ENCODE measurements at places on chromosomes 4 and X. TPM values are rescaled to one million over a fixed set of nuclear protein-coding genes. Genes with fewer than 3 reads are reported as not detected.

GRCh38 chr4:155632310-155632840 is 34.3 kb upstream of the GUCY1A1 start:
- no peak overlapping the region for H3K4me3 ChIP-seq
- no peaks in the 10 kb centered on the region for H3K4me1 ChIP-seq
- DNase-seq, result no peak
- H3K36me3 ChIP-seq, result no peaks in the 10 kb centered on the region
- H3K27ac ChIP-seq, result no peak overlapping the region

- no peaks in the 10 kb centered on the region for H3K27me3 ChIP-seq
- peaks cover 96% of the 10 kb centered on the region for H3K36me3 ChIP-seq
- no peak overlapping the region for H3K4me3 ChIP-seq
Observed at GRCh38 chr4:1986578-1987210, 22.1 kb downstream of the NELFA start.

Gene SYP
- total RNA-seq, result 2.1 TPM

GRCh38 chrX:73206366-73206765 is 8.3 kb downstream of the NAP1L2 start:
- no peaks in the 10 kb centered on the region for H3K4me1 ChIP-seq
- no peaks in the 10 kb centered on the region for H3K36me3 ChIP-seq
- DNase-seq, result no peak

DNA sequence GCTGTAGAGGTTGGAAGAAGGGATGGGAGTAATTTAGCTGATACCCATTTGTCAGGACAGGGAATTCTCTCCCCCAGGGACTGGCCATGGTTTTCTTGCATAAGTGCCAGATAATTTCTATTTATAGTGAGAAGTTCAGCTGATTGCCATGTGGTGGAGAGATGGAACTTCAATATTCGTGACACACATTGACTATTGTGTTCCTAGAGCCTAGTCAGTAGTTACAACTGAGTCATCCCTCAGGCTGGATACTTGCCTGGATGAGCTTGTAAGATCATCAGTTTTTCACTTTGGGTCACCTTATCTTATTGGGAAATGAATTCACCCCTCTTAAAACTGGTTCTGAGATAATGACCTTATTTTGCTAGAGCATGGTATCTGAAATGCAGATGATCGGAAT is 32.2 kb downstream of the CFAP299 start:
- H3K4me1 ChIP-seq, result no peaks in the 10 kb centered on the region
- H3K27me3 ChIP-seq, result no peaks in the 10 kb centered on the region
- DNase-seq, result no peak
- no peak overlapping the region for H3K4me3 ChIP-seq

Gene DACH2
- not detected for total RNA-seq

DNA sequence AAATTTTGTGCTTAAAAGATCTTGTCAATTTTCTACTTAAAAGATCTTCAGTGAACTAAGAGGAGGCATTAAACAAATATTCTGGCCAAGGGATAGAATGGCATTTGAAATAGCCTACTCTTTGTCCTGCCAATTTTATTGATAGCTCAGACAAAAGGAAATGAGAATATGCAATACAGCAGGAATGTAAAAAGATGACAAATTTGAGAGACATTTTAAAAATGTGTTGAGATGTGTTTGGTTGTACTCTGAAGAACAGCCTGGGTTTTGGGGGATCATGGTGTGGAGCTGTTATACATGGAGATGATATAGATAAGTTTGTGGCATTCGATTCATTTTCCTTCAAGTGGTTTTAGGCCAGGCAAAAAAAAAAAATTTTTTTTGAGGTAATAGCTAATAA is 11.6 kb upstream of the MAD2L1 start:
- DNase-seq, result no peak
- no peak overlapping the region for H3K4me3 ChIP-seq
- H3K36me3 ChIP-seq, result no peaks in the 10 kb centered on the region
- H3K27me3 ChIP-seq, result no peaks in the 10 kb centered on the region

- no peak overlapping the region for H3K27ac ChIP-seq
- H3K27me3 ChIP-seq, result no peaks in the 10 kb centered on the region
- H3K4me1 ChIP-seq, result no peaks in the 10 kb centered on the region
- no peaks in the 10 kb centered on the region for H3K36me3 ChIP-seq
- no peak for DNase-seq
Observed at GRCh38 chr4:40299811-40300292, 35.3 kb upstream of the CHRNA9 start.

DNA sequence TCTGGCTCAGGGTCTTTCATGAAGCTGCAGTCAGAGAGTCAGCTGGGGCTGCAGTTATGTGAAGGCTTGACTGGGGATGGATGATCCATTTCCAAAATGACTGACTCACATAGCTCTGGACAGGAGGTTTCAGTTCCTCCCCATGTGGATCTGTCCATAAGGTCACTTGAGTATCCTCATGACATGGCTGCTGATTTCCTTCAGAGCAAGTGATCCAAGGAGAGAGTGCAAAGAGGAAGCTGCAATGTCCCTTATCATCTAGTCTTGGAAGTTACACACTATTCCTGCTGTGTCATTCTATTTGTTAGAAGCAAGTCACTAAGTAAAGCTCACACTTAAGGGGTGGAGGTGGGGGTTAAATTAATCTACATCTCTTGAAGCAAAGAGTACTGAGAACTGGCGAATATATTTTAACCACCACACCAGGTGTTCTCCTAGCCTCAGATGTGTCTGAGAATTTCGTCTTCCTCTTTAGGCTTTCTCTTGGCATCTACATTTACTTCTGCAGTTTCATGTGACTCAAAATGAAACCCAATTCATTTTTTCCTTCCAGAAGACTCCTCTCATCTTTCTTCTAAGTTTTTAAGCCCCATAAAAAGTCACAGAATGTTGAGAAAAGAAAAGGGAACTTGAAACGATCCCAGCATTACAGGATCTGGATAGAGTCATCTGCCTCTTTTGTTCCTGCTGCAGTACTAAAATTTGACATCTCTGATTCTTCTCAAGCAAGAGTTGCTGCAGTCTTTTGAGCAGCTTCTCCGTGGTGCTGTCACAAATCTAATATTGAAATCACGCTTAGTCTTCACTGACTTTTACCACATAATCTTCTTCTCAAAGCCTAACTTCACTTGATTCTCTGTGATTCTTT is 3.8 kb upstream of the GRPR start:
- no peaks in the 10 kb centered on the region for H3K27me3 ChIP-seq
- peak overlapping the region; percentile 43 for H3K27ac ChIP-seq
- DNase-seq, result peak; percentile 18

GRCh38 chr4:128161138-128161537 is 100.0 kb downstream of the LARP1B start:
- H3K36me3 ChIP-seq, result no peaks in the 10 kb centered on the region
- no peak overlapping the region for H3K27ac ChIP-seq
- no peaks in the 10 kb centered on the region for H3K4me1 ChIP-seq
- no peak overlapping the region for H3K4me3 ChIP-seq
- no peak for DNase-seq

Gene SPP1
- 0.64 TPM for total RNA-seq

Gene HHIP
- not detected for total RNA-seq

Gene CPEB2
- 3.2 TPM for total RNA-seq

Gene GABRG1
- total RNA-seq, result 0.22 TPM

GRCh38 chrX:135416546-135416945 is 5.2 kb upstream of the SMIM10L2A start:
- no peaks in the 10 kb centered on the region for H3K27me3 ChIP-seq
- DNase-seq, result no peak
- H3K36me3 ChIP-seq, result no peaks in the 10 kb centered on the region
- H3K27ac ChIP-seq, result no peak overlapping the region
- no peak overlapping the region for H3K4me3 ChIP-seq

Gene ARHGAP6
- total RNA-seq, result 55.0 TPM

- H3K4me1 ChIP-seq, result no peaks in the 10 kb centered on the region
- no peak overlapping the region for H3K4me3 ChIP-seq
- H3K27ac ChIP-seq, result no peak overlapping the region
Observed at GRCh38 chr4:169062897-169063244, 52.8 kb upstream of the CBR4 start.

GRCh38 chr4:72690771-72691170 is 121.8 kb upstream of the ADAMTS3 start:
- no peak for DNase-seq
- no peak overlapping the region for H3K27ac ChIP-seq
- no peaks in the 10 kb centered on the region for H3K4me1 ChIP-seq
- H3K36me3 ChIP-seq, result no peaks in the 10 kb centered on the region
- H3K27me3 ChIP-seq, result no peaks in the 10 kb centered on the region

Gene FRG2
- not detected for total RNA-seq

- no peaks in the 10 kb centered on the region for H3K27me3 ChIP-seq
- no peak overlapping the region for H3K27ac ChIP-seq
- no peaks in the 10 kb centered on the region for H3K36me3 ChIP-seq
- H3K4me1 ChIP-seq, result no peaks in the 10 kb centered on the region
- no peak for DNase-seq
Observed at GRCh38 chr4:90103991-90104390, 23.2 kb upstream of the CCSER1 start.

DNA sequence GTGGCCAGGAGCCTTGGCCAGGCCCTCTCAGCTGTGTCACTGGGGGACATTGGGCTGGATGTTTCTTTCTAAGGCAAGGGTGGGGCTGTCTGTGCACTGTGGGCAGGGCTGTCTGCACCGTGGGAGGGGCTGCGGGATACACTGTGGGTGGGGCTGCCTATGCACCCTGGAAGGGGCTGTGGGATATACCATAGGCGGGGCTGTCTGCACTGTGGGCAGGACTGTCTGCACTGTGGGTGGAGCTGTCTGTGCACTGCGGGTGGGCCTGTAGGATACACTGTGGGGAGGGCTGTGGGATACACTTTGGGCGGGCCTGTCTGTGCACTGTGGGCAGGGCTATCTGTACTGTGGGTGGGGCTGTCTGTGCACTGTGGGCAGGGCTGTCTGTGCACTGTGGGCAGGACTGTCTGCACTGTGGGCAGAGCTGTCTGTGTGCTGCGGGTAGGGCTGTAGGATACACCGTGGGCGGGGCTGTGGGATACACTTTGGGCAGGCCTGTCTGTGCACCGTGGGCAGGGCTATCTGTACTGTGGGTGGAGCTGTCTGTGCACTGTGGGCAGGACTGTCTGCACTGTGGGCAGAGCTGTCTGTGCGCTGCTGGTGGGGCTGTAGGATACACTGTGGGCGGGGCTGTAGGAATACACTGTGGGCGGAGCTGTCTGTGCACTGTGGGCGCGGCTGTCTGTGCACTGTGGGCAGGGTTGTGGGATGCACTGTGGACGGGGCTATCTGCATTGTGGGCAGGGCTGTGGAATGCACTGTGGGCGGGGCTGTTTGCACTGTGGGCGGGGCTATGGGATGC is 31.1 kb downstream of the ACOX3 start:
- no peak overlapping the region for H3K27ac ChIP-seq
- H3K4me1 ChIP-seq, result peaks cover 26% of the 10 kb centered on the region
- peaks cover 3% of the 10 kb centered on the region for H3K36me3 ChIP-seq
- peak; percentile 75 for DNase-seq
- H3K4me3 ChIP-seq, result no peak overlapping the region

GRCh38 chr4:38921151-38921550 is 53.5 kb downstream of the FAM114A1 start:
- H3K27me3 ChIP-seq, result no peaks in the 10 kb centered on the region
- H3K4me1 ChIP-seq, result no peaks in the 10 kb centered on the region
- H3K4me3 ChIP-seq, result no peak overlapping the region
- H3K27ac ChIP-seq, result no peak overlapping the region
- DNase-seq, result no peak

GRCh38 chr4:139493176-139493575 is 39.3 kb downstream of the RAB33B start:
- peaks cover 5% of the 10 kb centered on the region for H3K27me3 ChIP-seq
- no peak for DNase-seq
- H3K4me1 ChIP-seq, result no peaks in the 10 kb centered on the region
- no peaks in the 10 kb centered on the region for H3K36me3 ChIP-seq

Gene KCTD8
- not detected for total RNA-seq

DNA sequence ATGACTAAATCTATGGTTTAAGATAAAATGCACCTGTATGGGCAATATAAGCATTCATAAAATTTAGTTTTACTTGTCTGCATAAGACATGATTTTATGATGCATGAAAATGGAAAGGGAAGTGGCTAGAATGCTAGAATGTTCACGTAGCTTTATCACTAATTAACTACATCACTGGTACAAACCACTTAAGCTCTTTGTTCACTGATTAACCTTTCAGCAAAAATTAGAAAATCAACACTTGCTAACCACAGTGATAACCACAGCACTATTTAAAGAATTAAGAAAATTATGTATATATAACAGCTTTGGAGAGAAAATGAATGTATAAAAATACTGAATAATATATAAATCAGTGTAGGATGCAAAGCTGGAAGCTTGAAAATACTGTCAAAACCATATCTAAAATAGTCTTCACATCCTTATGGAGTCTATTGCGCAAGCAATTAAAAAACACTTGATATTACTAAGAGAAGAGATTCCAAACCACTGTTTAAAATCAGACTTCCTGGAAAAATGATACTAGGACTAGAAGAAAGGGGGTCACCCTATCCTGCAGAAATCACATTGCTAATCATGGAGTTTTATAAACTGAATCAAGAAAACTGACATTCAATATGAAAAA is 51.9 kb downstream of the EFHC2 start:
- no peaks in the 10 kb centered on the region for H3K27me3 ChIP-seq
- no peaks in the 10 kb centered on the region for H3K36me3 ChIP-seq
- no peaks in the 10 kb centered on the region for H3K4me1 ChIP-seq
- H3K27ac ChIP-seq, result no peak overlapping the region

- peaks cover 5% of the 10 kb centered on the region for H3K27me3 ChIP-seq
- H3K27ac ChIP-seq, result no peak overlapping the region
- no peak for DNase-seq
Observed at GRCh38 chrX:9855561-9856283, 69.5 kb downstream of the SHROOM2 start.

GRCh38 chrX:78493180-78493579 is 165.8 kb upstream of the CYSLTR1 start:
- H3K27ac ChIP-seq, result no peak overlapping the region
- DNase-seq, result no peak
- no peaks in the 10 kb centered on the region for H3K36me3 ChIP-seq
- no peaks in the 10 kb centered on the region for H3K4me1 ChIP-seq
- H3K4me3 ChIP-seq, result no peak overlapping the region
- no peaks in the 10 kb centered on the region for H3K27me3 ChIP-seq
